ENCODE measurements at places on chromosomes 1 and 21.

GRCh38 chr1:228242409-228242808, 34.6 kb downstream of the OBSCN start:
- H3K27ac ChIP-seq = no peak overlapping the region
- no peak for DNase-seq
- no peaks in the 10 kb centered on the region for H3K4me1 ChIP-seq
- peaks cover 3% of the 10 kb centered on the region for H3K27me3 ChIP-seq
- H3K36me3 ChIP-seq = peaks cover 100% of the 10 kb centered on the region

GRCh38 chr21:25179116-25179515, 428.2 kb downstream of the MRPL39 start:
- H3K36me3 ChIP-seq = no peaks in the 10 kb centered on the region
- no peak for DNase-seq
- H3K27me3 ChIP-seq = no peaks in the 10 kb centered on the region
- no peak overlapping the region for H3K4me3 ChIP-seq

DNA sequence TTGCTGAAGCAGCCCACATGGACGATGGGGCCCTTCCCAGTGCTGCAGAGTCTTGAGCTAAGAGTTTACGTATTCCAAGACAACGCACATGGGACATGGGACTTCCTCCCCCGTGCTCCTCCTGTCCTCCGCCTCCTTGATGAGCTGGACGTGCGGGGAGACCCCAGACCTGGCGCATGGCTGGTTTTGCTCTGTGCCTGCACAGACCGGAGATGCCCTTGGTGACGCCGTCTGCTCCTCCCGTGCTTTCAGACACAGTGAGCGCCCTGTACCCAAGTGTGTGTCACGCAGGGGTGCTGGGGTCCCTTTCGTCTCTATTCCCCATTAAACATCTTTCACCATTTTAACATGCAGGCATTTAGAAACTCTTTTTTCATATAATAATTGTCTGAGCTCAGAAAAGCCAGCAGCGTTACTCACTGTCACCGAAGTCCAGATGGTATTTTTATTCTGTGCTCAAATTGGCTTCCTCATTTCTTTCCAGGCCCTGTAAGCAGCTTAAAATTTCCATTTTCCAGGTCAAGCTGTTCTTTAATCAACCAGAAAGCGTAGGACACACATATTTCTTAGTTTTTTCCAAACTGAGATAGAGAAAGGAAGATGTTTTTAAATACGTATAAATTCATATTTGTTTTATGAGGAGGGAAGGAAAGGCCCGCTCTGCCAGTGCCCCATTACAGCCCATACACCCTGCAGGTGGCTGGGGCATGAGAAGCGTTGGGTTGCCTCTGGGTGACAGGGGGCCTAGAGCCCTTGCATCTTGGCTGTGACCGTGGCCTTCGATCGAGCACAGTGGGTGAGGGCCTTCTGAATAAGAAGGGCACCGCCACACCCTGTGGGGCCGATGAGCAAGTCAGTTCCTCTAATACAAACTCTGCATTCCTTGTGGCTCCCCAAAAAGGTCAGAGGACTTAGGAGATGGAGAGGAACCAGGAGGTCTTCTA, 17.9 kb upstream of the ZBTB21 start:
- no peak for DNase-seq
- H3K4me3 ChIP-seq = no peak overlapping the region
- no peaks in the 10 kb centered on the region for H3K36me3 ChIP-seq
- peak overlapping the region; percentile 17 for H3K27ac ChIP-seq

GRCh38 chr1:64623750-64624191, 121.1 kb upstream of the RAVER2 start:
- DNase-seq = no peak
- no peak overlapping the region for H3K4me3 ChIP-seq

DNA sequence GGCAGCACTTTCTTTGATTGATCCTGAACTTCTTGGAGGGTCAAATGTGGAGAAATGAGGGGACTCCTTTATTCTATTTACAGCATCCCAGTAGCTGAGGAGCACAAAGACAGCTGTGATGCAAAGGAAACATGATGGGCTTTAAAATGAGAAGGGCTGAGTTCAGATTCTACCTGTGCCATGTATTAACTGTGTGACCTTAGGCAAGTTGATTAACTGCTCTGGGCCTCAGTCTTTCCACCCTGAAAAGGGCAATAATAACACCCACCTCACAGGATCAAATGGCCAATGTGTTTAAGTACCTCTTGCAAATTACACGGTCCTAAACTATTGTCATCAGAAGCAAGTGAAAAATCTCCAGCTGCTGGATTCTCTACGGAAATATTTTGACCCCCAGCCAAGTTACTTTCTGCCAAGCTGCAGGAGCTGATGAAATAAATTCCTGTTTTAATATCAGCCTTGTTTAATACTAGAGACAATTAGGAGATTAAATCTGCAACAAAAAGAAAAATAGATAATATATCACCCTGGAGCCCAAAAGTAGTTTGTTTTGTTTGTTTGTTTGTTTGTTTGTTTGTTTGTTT, 15.7 kb downstream of the TMEM81 start:
- no peak overlapping the region for H3K27ac ChIP-seq
- H3K4me1 ChIP-seq = peaks cover 10% of the 10 kb centered on the region

DNA sequence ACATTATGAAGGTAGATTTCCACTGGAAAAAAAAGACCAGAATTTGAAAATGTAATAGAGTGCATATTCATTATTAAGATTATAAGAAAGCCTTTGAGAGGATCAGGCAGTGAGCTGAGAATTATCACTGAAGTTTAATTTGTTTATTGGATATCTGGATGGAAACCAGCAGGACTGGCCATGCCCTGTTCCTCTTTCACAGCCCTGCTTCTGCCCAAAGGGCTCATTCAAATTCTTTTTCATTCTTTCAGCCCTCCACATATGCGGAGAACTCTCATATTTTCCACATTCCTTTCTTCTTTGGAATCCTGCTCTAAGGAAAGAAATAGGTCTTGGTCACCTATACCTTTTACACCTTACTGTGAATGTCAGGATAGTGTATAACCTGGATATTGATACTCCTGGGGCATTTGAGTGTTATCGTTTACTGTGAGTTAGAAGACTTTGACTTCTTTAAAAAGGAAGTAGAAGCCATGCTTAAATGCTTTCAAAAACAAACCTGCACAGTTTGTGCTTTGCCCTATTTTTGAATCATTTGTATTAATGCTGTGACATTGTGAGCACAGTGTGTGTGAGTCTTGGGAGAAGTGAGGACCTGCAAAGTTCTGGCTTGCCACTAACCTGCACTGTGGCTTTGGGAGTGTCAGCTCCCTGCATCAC, 35.5 kb downstream of the ST6GALNAC3 start:
- peaks cover 21% of the 10 kb centered on the region for H3K4me1 ChIP-seq
- H3K27me3 ChIP-seq = peaks cover 4% of the 10 kb centered on the region
- peaks cover 38% of the 10 kb centered on the region for H3K36me3 ChIP-seq
- H3K27ac ChIP-seq = no peak overlapping the region

DNA sequence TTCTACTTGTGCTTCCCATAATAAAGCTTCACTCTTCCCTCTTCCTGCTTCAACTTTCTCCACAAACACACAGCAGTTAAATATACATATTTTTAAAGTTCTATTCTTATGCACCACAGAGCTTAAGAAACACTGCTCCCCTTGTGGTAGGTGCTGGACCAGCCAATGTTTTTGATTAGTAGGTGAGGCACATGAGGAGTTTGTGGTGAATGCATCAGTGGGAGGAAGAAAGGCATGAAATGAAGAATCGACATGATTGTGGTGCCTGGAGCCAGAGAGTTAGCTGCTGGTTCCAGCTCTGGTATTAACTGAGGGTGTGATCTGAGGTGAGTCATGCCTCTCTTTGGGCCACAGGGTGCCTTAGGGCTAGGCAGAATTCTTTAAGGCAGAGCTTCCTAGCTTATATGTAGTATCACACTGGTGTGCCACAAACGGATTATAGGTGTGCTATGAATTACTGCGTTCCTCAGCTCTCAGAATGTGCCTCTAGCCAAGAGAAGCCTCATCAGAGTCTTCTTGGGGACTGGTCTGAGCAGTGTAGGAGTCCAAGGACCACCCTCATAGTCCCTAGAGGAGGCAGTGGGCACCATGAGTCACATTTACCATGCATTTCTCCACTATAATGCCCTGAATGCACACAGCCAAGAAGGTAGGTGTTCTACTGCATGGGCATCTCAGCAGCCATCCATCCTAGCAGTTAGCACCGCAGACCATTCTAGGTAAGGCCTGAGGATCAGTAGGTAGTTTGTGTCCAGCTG, 97.4 kb upstream of the SGIP1 start:
- no peaks in the 10 kb centered on the region for H3K4me1 ChIP-seq
- H3K27ac ChIP-seq = no peak overlapping the region
- H3K27me3 ChIP-seq = no peaks in the 10 kb centered on the region
- no peak for DNase-seq
- no peaks in the 10 kb centered on the region for H3K36me3 ChIP-seq

DNA sequence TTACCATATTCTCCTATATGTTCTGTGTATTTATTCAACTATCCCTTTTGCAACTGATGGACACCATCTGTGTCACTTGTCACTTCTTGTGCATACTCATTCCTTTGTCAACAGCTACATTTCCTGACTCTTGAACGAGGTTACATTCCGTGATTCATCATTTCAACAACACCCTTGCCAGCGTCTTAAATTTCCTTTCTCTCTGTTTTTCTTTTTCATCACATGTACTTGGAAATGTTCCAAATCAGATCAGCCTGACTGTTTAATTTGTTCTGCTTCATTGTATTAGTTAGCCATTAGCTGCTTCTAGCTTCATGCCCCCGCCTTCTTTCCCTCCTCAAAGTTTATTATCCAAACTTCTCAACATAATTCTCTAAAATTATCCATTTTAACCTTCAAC, 173.0 kb downstream of the ADGRL4 start:
- peaks cover 19% of the 10 kb centered on the region for H3K4me1 ChIP-seq
- no peak for DNase-seq
- H3K27ac ChIP-seq = peak overlapping the region; percentile 30
- H3K36me3 ChIP-seq = no peaks in the 10 kb centered on the region
- peaks cover 2% of the 10 kb centered on the region for H3K27me3 ChIP-seq
- H3K4me3 ChIP-seq = no peak overlapping the region
